Stimulated activated CD4-positive, alpha-beta T cell treated with anti-CD3 and anti-CD28 coated beads, Interleukin-2, amount 100 ng/mL, for 48 hours (primary cell): ENCODE measurements at places on chromosomes 2 and 18.
A peak's percentile ranks its signal among the peaks of the same experiment; 100 is the strongest.

GRCh38 chr2:178491612-178492011 is 11.4 kb downstream of the PLEKHA3 start:
- DNase-seq = no peak

- no peak for DNase-seq
Measured at GRCh38 chr2:49770919-49771318, 616.6 kb upstream of the FSHR start.

DNA sequence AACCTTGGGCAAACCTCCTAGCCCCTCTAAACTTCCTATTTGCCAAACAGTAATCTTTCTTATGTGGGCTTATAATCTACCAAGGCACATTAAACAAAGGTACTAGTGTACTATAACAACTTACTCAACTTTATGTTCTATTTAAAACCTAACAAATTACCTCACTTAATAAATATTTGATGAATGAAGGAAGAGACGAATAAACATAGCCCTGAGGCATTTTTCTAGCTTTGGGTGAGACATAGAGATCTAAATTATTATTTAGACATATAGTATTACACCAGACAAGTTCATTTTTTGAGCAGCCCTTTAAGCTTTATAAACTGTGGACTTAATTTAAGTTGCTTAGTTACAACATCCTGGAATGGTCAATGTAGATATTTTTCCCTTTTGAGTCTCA is 104.6 kb downstream of the UNC80 start:
- no peak for DNase-seq

DNA sequence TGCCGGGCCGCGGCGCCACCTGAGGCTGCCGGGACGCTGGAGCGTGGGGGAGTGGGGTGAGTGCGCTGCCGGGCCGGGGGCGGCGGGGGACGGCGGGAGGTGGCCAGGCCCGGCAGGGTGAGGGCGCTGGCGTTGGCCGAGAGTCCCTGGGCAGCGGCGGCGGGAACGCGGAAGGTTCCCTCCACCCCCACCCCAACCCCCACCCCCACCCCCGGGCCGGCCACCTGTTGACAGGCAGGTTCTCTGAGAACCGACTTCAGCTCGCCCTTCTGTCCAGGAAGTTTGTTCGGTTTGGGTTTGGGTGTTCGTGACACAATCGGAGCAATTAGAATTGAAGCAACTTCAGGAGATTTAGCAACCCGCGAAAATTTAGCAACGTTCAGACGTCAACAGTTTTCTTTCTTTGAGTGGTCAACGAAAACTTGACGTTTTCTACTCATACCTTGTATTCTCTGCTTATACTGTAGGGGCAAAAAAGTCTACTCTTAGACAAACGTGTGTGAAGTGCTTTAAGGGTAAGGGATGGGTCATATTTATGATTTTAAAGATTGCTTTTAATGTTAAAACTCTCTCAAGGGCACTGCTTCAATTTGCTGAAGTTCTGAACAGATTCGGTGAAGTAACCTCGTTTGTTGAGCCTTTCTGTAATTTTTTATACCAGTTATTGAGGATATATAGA is 9.3 kb downstream of the OTX1 start:
- no peak for DNase-seq

- DNase-seq = no peak
Measured at GRCh38 chr2:183059561-183059960, 19.0 kb upstream of the DUSP19 start.

GRCh38 chr2:230356084-230356483 is 29.1 kb downstream of the SP140L start:
- DNase-seq = no peak

- DNase-seq = no peak
Measured at GRCh38 chr2:48415836-48416515, 114.0 kb upstream of the STON1 start.

- no peak for DNase-seq
Measured at GRCh38 chr18:72965616-72966015, 97.8 kb upstream of the NETO1 start.

DNA sequence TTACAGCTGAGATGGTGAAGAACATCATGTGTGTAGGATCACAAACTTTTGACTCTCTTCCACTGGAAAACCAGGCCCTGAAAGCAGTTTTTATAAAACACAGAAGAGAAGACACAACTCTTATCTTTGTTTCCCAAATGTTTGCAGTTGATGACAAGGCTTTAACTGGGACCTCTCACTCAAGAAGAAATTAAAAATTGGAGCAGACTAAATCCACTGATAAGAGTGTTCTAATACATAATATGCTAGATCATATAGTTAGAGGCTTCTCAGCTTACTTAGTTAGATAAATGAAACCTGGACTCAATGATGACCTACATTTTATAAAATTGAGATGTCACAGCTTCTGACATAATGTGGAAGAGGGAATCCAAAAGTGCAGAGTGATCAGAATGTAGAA is 158.3 kb upstream of the WDSUB1 start:
- no peak for DNase-seq

- DNase-seq = peak; percentile 73
Measured at GRCh38 chr2:218671654-218672566, at the start of the genes RNF25 and STK36. RNF25 (minus strand) TSS chr2:218672002; CDS start chr2:218671970, 32 bp downstream. STK36 (plus strand) TSS chr2:218672086; CDS start chr2:218672830, 744 bp downstream.

- DNase-seq = no peak
Measured at GRCh38 chr2:218014706-218015585, 12.2 kb upstream of the TNS1 start.

- no peak for DNase-seq
Measured at GRCh38 chr2:16717477-16717876, 51.8 kb upstream of the CYRIA start.

DNA sequence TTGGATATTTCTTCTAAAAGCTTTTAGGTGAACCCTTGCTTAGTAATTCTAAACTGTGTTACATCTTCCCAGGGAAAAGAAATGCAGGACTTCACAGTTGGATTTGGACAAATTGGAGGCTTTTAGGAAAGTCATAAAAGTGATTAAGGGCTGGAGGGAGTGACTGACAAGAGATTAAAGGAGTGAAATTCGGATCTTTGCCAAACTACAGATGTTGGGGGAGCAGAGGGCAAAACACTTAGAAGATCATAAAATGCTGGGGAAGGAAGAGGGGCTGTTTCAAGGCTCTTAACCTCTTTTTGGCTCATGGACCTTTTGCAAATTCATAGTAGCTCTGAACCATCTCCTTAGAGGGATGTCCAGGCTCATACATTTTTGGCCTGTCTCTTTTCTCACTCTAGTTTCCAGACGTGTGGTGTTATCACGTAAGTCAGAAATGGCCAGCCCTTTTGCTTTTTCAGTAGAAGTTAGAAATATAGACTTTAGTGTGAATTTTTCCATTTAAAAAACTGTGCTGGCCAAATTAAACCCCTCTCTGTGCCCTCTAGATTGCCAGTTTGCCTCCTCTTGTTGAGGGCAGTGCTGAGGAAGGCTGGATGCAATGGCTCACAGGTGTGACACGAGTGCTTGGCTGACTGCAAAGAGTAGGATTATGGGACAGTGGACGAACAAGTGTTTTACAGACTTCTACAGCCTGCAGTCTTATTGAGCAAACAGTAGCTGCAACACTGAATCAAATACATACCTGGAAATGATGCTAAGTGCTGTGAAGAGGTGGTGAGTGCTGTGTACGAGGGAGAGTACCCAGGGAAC is 109.9 kb downstream of the LYPD6B start:
- DNase-seq = no peak

- no peak for DNase-seq
Measured at GRCh38 chr2:96315400-96316071, 9.6 kb upstream of the ITPRIPL1 start.

DNA sequence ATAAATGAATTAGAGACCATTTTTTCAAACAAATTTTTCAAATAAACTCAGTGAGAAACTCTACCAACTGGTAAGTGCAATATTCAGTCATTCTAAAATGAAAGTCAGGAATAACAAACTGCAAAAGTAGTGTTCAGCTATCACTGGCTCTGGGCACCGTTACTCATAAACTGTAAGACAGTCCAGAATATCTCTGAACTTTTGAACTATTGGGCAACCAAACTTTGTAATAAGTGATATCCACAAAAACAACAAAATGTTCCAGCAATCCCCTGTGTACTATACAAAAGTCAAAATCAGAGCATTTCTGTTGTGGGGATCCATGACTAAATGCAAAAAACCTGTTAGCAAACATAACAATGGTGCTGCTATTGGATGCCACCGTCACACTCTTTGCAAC is 56.3 kb downstream of the SLC25A12 start:
- DNase-seq = no peak

GRCh38 chr2:197159661-197160211 is 150.8 kb downstream of the ANKRD44 start:
- DNase-seq = no peak

DNA sequence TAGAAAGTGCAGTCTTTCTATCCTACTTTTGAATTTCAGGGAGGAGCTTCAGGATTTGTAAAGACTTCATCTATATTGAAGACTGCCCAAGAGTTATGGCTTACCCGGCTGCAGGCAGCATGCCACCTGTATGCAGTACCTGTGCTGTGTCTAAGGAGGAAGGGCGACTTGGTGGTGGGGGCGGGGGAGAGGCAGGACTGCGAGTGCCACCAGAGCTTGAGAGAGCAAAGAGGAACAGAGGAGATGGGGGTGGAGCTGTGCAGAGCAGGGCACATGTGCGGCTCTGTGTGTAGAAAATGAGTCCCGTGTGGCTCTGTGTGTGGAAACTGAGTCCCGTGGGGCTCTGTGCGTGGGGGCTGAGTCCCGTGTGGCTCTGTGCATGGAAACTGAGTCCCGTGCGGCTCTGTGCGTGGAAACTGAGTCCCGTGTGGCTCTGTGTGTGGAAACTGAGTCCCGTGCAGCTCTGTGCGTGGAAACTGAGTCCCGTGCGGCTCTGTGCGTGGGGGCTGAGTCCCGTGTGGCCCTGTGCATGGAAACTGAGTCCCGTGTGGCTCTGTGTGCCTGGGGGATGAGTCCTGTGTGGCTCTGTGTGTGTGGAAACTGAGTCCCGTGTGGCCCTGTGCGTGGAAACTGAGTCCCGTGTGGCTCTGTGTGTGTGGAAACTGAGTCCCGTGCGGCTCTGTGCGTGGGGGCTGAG is 43.2 kb downstream of the LDLRAD4 start:
- DNase-seq = no peak

- no peak for DNase-seq
Measured at GRCh38 chr18:41647914-41648313, 307.1 kb upstream of the PIK3C3 start.

- no peak for DNase-seq
Measured at GRCh38 chr2:79630060-79630459, 117.2 kb downstream of the CTNNA2 start.

DNA sequence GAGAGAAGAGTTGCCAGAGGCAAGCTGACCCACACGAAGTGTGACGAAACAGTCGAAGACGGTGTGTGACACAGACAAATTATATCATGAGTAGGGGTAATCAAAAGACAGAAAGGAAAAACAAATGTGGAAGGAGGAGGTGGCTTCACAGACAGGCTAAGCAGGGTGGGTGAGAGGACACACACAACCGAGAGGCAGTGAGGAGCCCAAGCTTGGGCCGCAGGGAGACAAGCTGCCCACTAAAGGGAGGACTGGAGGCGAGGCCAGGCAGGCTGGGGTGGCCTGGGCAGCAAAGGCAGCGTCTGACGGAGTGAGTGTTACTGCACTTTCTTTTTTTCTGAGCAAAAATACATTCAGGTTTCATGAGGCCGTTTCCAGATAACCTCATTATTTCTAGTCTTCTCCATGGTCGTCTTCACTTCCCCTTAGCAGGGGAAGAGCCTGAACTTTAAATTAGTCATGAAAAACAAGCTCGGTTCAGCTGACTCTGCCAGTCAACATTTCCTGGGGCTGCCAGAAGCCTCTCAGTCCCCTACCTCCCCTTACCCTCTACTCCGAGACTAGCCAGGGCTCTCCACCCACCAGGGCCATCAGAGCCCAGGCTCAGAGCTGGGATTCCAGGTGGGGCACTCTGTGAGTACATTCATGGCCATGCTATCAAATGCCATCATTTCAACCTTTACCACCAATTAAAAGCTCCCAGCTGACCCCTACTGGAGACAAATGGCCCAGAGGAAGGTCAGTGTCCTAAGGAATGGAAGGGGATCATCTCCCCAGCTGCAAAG is 13.8 kb upstream of the ZFP36L2 start:
- DNase-seq = no peak

GRCh38 chr2:226048611-226049010 is 649.1 kb downstream of the NYAP2 start:
- no peak for DNase-seq

- no peak for DNase-seq
Measured at GRCh38 chr18:13377496-13377895, 158.9 kb downstream of the LDLRAD4 start.

- no peak for DNase-seq
Measured at GRCh38 chr2:171667041-171667440, 20.2 kb upstream of the DYNC1I2 start.

- DNase-seq = peak; percentile 41
Measured at GRCh38 chr18:79680100-79680879, 687 bp downstream of the CTDP1 start.

DNA sequence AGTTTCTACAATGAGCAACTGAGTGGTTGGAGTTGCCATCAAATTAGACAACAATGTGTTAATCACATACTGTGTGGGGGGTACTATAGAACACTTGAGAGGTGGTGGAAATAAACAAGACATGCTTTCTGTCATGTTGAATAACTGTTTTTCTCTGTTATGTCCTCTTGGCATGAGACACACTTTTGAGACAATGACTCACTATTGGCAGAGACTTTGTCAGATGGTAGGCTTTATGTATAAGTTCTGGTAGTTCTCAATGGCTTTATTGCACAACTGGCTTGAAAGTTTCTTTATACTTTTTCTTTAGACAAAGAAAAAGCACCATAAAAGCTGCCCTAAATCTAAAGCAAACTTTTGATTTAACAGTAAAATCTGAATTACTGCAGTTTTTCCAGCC is 578.7 kb downstream of the ADCYAP1 start:
- DNase-seq = no peak

DNA sequence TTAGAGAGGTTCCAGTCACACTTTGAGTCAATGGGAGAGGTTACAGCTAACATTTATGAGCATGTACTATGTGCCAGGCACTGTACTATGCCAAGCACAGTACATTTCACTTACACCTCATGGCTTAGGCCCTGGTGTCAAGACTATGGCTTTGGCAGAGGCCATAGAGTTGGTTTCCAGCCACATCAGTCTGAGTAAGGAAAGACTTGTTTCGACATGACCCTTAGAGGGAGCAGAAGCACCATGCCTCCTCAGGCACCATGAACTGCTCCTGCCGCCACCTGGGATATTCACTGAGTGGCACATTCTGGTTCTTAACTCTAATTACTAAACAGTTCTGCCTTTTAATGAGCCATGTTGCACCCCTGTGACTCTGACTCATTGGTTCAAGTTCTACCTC is 12.7 kb downstream of the DGUOK start:
- DNase-seq = no peak

DNA sequence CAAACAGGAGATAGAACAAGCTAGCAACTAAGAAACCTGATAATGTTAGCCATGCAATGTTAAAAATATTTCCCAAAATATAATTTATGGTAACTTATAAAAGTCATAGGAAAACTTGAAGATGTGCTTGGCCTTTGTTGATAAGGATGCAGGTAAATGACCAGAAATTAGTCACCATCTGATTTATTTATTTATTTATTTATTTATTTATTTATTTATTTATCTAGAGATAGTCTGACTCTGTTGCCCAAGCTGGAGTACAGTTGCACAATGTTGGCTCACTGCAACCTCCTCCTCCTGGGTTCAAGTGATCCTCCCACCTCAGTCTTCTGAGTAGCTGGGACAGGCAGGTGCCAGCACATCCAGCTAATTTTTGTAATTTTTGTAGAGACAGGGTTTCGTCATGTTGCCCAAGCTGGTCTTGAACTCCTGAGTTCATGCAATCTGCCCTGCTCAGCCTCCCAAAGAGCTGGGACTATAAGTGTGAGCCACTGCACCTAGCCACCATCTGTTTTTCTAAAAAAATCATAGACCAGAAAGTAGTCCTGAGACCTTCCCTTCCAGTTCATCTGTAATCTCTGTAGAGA is 109.5 kb downstream of the DHRS9 start:
- no peak for DNase-seq
